ENCODE measurements at places on chromosomes 12 and 14.

GRCh38 chr12:78938341-78939084, 73.9 kb downstream of the SYT1 start:
- DNase-seq: no peak

DNA sequence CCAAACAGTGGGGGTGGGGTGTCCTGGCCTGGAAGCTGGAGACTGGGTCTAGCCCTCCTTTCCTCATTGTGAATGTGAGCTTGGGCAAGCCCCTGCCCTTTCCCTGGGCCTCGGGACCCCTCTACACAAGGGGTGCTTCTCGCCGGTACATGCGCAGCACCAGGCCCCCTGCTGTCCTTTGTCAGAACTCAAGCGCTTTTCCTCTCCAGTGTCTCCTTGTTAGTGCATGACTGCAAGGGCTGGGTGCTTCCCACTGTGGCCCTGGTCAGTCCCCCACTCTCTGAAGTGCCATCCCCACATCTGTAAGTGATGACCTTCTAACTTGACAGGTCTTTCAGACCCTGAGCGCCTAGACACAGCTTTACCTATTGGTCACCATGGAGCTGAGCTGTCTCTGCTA, 44.2 kb downstream of the DEGS2 start:
- DNase-seq: no peak

DNA sequence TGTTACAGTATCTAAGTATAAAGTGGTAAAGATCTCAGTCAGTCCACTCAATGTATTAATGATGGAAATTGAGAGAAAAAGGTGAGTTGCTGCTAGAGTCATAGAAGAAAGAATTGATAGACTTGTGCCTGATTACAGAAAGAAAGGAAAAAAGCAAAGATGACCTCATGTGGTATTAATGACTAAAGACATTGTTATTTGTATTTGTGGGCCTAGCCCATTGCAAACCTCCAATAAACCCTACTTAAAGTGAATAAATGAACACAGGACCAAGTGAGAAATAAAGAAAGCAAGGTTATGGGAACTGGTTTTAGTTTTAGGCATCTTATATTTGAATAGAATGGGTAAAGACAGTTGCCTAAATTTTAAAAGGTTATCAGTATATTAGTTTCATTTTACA, 105.5 kb downstream of the SYT1 start:
- DNase-seq: no peak

GRCh38 chr12:70849265-70849960, 71.1 kb downstream of the PTPRR start:
- DNase-seq: no peak
